RKO (cell line): ENCODE measurements at places on chromosomes 11 and 22.

GRCh38 chr22:42317008-42317407 is 46.6 kb upstream of the TCF20 start:
- no peak for DNase-seq

DNA sequence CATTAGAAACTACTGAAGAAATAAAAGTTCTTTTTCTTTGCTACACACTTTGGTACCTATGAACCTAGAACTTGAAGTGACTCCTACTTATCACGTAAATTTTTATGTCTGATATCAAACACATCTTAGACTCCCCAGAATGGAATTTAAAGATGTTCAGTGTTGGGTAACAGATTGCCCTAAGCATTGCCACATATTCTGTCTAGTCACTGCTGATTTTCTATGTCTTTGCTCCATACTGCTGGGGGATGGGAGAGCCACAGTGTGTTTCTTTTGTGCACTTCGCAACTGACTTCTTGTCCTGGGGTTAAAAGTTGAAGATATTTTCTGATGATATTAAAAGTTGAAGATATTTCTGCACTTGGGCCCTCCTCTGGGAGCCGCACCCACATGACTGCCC is 19.4 kb upstream of the MYO18B start:
- no peak for DNase-seq

- DNase-seq = no peak
Observed at GRCh38 chr11:86663761-86664160, 8.7 kb downstream of the ME3 start.

DNA sequence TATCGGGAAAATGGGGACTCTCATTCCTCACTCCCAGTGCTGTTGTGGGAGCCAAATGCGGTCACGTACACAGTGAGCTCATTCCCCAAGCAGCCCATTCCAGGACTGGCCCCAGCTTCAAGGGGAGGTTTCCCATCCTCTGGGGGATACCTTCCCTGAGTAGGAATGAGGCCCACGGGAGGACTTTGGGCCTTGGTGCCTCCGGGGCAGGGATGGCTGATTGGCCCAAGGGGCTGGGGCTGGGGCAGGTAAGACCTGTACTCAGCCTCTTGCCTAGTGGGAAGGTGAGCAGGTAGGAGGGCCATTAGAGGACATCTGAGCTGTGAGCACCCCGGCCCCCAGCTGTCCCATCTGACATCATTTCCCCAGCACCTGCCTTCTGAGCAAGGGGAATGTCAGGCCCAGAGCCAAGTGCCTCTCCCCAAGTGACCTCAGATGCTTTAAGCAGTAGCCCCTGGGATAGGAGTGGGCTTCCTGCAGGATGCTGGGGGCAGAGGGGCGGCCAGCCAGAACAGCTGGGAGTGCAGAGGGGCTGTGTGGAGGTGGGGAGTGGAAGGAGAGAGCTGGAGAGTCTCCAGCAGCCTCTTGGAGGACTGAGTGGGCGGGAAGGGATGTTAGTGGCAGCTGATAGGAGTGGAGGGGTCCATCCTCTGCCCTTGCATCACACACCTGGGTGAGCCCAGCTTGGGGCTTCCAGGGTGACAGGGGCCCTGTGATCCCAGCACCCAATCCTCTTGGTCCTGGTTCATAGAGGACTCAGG is 58.4 kb downstream of the CD82 start:
- DNase-seq = no peak

GRCh38 chr22:25514436-25515180 is 49.9 kb upstream of the GRK3 start:
- DNase-seq = no peak

GRCh38 chr22:26681395-26681821 is 24.0 kb downstream of the MIAT start:
- no peak for DNase-seq

- DNase-seq = no peak
Observed at GRCh38 chr11:131418189-131418588, 47.8 kb downstream of the NTM start.
